ENCODE measurements at places on chromosomes 11 and 22.

- no peak for DNase-seq
Observed at GRCh38 chr11:72216638-72217037, at the start of gene FOLR2. FOLR2 (plus strand) TSS chr11:72216794; CDS start chr11:72218585, 1,791 bp downstream.

DNA sequence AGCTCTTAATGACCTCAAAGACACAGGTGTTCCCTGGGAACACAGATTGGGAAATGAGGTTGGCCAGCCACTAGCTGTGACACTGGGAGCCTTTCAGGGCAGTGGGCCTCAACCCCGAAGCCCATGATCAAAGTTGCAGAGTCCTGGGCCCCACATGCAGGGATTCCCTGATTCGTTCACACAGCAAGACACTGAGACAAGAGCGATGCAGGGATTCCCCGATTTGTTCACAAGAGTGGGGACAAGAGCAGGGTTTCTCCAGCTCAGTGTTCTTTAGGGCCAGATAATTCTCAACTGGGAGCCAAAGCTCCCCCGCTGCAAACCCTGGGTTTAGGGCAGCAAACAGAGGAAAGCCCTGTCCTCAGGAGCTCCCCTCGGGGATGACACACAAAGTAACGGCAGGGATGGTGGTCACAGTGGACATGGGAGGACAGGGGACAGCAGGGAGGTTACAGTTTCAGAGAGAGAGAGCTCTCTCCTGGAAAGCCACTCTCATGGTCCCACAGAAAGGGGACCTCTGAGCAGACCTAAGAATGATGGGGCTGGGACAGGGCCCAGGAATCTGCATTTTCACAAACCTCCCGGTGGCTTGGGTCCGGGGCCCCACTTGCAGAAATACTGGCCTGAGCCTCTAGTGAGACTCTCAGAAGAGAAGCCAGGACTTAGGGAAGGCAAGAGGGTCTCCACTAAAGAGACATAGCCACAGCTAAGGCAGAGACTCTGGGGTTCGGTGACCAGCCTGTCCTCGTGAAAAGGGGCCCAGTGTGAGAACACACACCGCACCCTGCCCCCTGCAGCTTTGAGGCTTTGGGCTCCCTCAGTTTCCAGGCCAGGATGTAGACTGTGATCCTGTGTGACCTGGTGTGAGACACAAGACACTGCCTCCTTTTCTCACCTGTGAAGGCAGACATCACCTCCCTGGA is 7.4 kb upstream of the GNAZ start:
- peak; percentile 55 for DNase-seq

- no peak for DNase-seq
Observed at GRCh38 chr11:61281581-61282250, 13.4 kb downstream of the VWCE start.

- no peak for DNase-seq
Observed at GRCh38 chr11:70122490-70123198, 44.5 kb downstream of the ANO1 start.

GRCh38 chr22:33472462-33473344 is 414.5 kb upstream of the SYN3 start:
- no peak for DNase-seq
